ENCODE measurements at places on chromosomes 2 and 18.

GRCh38 chr2:238169048-238169707 lies 10.4 kb downstream of the ERFE start:
- no peak for DNase-seq

- DNase-seq = peak; percentile 79
These were observed 6.5 kb upstream of the CAPN10 start for GRCh38 chr2:240579771-240580614.

DNA sequence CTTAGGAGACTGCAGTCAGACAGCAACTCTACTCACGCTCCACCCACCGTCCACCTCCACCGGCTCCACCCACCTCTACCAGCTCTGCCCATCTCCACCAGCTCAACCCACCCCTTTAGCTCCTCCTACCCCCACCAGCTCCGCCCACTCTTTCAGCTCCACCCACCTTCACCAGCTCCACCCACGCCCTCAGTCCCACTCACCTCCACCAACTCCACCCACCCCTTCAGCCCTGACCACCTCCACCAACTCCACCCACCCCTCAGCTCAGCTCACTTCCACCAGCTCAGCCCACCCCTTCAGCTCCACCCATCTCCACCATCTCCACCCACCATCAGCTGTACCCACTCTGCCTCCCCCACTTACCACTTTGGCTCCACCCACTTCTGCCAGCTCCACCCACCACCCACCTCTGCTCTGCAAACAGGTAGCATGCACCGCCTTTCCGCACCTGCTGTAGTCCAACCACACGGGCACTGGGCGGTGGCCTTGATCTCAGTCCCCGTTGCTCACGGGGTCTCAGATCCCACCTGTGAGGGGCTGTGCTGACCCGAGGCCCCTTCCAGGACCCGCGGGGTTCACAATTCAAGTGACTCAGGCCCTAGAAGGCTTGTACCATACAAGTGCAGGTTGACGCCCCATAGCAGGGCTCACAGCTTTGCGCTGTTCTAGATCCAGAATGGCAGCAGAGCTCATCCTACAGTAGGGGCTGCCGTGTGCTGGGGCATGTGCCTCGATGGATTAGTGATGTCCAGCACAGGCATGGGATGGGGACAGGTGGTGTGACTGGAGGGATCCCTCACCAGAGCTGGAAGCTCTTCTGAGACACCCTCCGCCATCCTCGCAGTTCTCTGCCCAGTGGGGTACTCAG lies 77.2 kb upstream of the OTOS start:
- DNase-seq = no peak

DNA sequence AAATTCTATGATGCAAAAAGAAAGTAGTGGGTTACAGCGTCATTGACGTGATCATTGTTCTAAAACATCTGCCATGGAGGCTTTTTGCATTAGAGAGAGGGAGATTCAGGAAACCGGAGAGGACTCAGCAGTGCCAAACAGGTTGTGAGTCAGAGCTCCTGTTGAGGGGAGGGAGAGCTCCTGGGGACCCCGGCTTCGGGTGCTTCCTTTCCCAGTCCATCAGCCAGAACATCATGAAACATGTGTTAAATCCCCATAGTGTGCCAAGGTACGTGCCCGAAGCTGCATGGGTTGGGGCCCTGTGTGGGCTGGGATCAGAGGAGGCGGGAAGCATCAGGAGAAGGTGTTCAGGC lies 791 bp upstream of the CYRIA start:
- DNase-seq = no peak

DNA sequence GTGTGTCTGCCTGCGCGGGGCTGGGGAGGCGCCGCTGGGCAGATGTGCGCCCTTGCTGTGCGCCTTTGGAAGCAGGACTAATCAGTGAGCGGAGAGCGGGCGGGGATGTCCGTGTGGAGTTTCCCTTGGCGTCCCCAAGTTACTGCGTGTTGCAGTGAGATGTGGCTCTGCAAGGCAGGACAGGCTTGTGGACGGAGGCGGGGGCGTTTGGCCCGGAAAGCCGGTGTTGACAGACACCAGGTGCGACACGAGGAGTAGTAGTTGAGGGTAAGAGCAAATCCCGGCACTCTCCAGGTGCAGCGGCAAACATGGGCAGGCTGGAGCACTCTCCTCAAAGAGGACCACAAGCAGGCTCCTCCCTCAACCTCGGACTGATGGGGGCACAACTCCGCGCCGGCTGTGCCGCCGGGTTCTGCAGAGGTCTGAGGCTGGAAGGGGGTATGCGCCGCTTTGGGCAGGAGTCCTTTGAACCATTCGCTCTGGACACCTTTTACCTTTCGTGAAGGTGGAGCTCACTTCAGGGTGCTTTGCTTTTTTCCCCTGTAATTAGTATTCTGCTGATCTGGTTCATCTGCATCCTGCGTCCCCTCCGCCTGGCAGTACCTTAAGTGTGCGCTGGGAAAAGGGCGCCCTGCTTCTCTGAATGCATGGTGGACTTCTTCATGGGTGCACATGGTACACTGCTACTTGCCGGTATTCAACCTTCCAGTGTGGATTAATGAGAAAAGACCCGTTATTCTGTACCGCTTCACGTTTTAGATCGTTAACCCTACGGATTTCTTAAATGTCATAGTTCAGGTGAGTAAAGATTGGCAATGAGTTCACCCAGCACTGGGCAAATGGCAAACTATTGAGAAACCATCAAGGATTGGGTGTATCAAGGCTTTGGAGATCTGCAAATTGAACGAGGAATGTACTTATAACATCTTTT lies 608 bp downstream of the CDH7 start:
- DNase-seq = no peak

GRCh38 chr2:127630096-127630863 lies 15.7 kb upstream of the GPR17 start:
- no peak for DNase-seq

- no peak for DNase-seq
These were observed 7.4 kb upstream of the DUSP19 start for GRCh38 chr2:183070942-183071844.

DNA sequence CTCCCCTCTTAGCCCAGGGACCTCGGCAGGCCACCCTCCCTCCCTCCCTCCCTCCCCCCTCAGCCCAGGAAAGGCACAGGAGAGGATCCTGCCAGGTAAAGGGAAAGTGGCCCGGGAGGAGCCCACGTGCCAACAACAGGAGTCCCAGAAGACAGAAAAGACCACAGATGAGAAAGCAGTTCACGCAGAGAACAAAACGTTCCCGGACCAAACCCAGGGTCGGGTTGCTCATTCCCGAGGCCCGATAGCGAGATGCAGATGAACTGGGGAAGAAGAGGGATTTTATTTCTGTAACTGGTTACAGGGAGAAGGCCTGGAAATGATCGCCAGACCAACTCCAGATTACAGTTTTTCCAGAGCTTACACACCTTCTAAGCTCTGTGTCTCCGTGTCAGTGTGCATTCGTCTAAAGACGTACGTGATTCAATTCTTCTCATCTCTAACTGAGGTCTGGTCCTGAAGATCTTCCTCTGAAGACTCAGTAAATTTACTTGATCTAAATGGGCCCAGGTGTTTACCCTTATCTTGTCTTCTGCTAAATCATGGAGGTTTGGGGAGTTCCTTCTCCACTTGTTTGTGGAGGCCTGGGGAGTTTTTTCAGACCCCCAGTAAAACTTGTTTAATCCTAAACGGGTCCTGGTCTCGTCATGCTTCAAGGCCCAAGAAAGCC lies 807 bp upstream of the NEU4 start:
- no peak for DNase-seq

GRCh38 chr18:78773819-78774218 lies 205.8 kb upstream of the SALL3 start:
- DNase-seq = no peak

GRCh38 chr2:105490956-105491355 lies 92.1 kb upstream of the FHL2 start:
- DNase-seq = no peak

- no peak for DNase-seq
These were observed 829.6 kb upstream of the VRK2 start for GRCh38 chr2:57217013-57217412.

DNA sequence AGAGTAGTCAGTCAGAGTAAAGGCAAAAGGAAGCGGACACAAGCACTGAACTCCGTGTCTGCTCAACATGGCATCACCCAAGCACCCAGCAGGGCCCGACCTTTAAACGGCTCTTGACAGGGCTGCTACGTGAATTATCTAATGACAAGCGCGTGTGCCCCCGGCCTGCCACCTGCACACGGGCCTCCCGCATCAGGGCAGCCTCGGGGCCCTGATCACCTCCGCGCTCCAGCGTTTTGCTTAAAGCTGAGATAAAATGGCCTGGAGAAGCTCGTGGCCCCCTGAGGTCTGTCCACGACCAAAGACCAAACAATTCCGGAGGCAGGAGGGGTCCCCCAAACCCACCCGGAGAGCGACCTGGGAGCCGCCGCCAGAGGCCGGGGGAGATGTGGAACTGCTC lies 376 bp downstream of the NDUFA10 start:
- DNase-seq = peak; percentile 25

GRCh38 chr2:149924549-149925213 lies 337.1 kb upstream of the MMADHC start:
- no peak for DNase-seq

GRCh38 chr2:149715005-149715592 lies 127.5 kb upstream of the MMADHC start:
- no peak for DNase-seq

- DNase-seq = no peak
These were observed 112.0 kb upstream of the CTDP1 start for GRCh38 chr18:79567481-79568147.

- DNase-seq = no peak
These were observed 54.4 kb downstream of the RHBDD1 start for GRCh38 chr2:226890286-226890685.

- DNase-seq = no peak
These were observed 198.3 kb downstream of the LDLRAD4 start for GRCh38 chr18:13416848-13417247.

GRCh38 chr18:59942601-59943000 lies 42.8 kb downstream of the PMAIP1 start:
- DNase-seq = no peak

GRCh38 chr18:66646609-66647008 lies 42.7 kb upstream of the CDH19 start:
- no peak for DNase-seq

Data from stimulated activated CD4-positive, alpha-beta T cell treated with anti-CD3 and anti-CD28 coated beads, Interleukin-4, amount 100 ng/mL, for 24 hours (primary cell).